Omental fat pad (tissue), 4 donors: ENCODE measurements at places on chromosomes 16 and 17. TPM values are rescaled to one million over a fixed set of nuclear protein-coding genes. Genes with fewer than 3 reads are reported as not detected.

The CDH3 gene
- total RNA-seq = 22.4 TPM

DNA sequence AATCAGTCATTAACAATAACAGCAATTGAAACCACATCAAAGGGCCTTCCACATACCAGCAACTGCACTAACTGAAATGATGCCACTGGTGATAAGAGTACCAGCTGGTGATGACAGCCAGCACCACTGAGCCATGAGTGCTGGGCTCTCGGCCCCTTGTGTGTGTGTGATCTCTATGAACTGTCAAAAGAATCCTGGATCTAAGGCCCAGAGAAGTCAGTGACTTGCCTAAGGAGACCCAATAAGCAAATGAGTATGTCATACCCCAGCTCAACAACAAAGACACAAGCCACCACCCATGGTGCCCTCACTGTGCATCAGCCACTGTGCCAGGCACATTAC, 220.9 kb downstream of the ZNF423 start:
- DNase-seq = no peak

- DNase-seq = no peak
Measured at GRCh38 chr16:88773812-88774291, 11.2 kb downstream of the PIEZO1 start.

The B3GNT9 gene
- total RNA-seq = 16.2 TPM

- no peak for DNase-seq
Measured at GRCh38 chr17:47295037-47295873, 28.5 kb upstream of the EFCAB13 start.

The SNAI3 gene
- total RNA-seq = 0.79 TPM

- DNase-seq = peak; percentile 89
Measured at GRCh38 chr16:20849589-20850390, 43.5 kb downstream of the REXO5 start.

The CASKIN2 gene
- 24.6 TPM for total RNA-seq

The P2RX5 gene
- 2.4 TPM for total RNA-seq

GRCh38 chr17:74953134-74953687, 17.5 kb downstream of the OTOP3 start:
- DNase-seq = no peak

DNA sequence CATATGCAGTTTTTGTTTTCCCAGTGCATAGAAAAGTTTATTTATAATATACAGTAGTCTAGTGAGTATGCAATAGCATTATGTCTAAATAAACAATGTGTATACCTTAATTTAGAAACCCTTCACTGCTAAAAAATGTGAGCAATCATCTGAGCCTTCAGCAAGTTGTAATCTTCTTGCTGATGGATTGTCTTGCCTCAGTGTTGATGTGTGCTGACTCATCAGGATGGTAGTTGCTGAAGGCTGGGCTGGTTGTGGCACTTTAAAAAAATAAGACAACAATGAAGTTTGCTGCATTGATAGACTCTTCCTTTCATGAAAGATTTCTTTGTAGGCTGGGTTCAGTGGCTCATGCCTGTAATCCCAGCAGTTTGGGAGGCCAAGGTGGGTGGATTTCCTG, 13.9 kb upstream of the CAPNS2 start:
- DNase-seq = no peak

GRCh38 chr16:35734728-35735402, 2275.5 kb downstream of the TP53TG3F start:
- DNase-seq = no peak

GRCh38 chr16:868846-869822, 68.6 kb upstream of the GNG13 start:
- no peak for DNase-seq

The CNOT1 gene
- total RNA-seq = 117 TPM

The OR3A3 gene
- not detected for total RNA-seq

GRCh38 chr17:50611634-50612033, 23.0 kb upstream of the ABCC3 start:
- no peak for DNase-seq

GRCh38 chr17:46732754-46733398, 85.6 kb downstream of the WNT3 start:
- no peak for DNase-seq

DNA sequence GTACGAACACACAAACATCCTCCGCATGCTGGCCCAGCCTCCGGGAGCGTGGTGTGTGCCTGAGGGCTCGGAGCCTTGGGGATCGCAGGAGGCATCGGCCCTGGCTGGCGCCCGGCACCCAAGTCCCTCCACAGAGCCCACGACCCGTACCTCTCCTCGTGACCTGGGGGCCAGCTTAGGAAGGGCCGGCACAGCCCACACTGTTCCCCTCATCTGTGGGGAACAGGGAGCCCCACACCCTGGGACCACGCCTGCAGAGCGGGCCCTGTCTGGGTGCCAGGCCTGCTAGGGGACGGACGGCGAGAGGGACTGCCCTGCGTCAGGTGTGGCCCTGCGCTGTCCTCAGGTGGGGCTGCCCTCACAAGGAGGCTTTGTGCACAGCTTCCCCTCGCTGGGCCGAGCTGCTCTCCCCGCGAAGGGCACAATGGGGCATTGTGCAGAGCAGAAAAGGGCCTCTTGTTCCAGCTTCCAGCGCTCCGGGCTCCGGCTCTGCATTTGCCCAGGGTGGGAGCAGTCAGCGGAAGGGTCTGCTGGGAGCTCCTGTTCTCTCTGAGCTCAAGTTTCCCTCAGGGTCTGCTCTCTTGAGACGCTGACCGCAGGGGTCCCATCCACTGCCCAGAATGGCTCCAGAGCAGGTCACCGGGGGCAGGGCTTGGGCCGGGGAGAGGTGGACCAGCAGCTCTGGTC, 1.7 kb upstream of the LMF1 start:
- no peak for DNase-seq

The TBC1D28 gene
- not detected for total RNA-seq

- no peak for DNase-seq
Measured at GRCh38 chr17:348692-349425, 3.7 kb downstream of the RPH3AL start.

- DNase-seq = no peak
Measured at GRCh38 chr16:74309789-74310781, 13.5 kb downstream of the PSMD7 start.

DNA sequence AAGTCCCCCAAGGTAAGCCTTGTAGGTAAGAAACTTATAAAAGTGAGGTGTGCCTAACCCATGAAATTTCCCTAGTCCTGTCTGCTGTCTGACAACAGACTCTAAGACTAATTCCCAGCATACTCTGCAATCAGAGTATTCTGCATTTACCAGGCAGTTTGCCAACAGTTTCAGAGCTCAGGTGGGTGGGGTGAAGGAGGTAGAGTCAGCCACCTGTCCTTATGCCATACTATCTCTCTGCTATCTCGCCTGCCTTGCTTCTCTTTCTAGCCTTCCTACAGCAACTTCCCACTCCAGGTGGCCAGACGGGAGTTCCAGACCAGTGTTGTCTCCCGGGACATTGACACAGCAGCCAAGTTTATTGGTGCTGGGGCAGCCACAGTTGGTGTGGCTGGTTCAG, 2.3 kb downstream of the ATP5MC1 start:
- no peak for DNase-seq

The IRF8 gene
- total RNA-seq = 32.5 TPM

The GPR142 gene
- total RNA-seq = not detected

The MT1G gene
- 35.0 TPM for total RNA-seq

The RAB37 gene
- total RNA-seq = 0.48 TPM

GRCh38 chr16:52783616-52784015, 236.7 kb upstream of the TOX3 start:
- DNase-seq = no peak

DNA sequence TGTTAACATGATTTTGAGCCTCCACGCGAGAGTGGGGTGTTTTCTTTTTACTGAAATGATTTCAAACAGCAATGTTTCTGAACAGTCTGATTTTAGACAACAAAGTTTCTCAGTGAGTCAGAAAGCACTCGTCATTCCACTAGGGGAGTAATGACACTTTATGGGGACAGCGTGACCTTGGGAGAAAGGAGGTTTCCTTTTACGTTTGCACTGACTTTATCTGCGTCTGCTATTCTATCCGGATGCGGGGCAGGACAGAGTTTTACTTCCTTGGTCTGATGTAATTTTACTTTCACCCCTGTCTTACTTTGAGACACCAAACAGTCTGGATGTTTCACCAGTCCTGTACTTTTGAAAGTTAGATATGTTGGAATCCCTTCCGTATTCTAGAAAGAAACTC, 20.7 kb downstream of the SLC47A1 start:
- DNase-seq = no peak

GRCh38 chr16:80040814-80041213, 440.3 kb upstream of the MAF start:
- no peak for DNase-seq

The USP22 gene
- total RNA-seq = 99.1 TPM

The ENPP7 gene
- total RNA-seq = not detected

GRCh38 chr17:73719588-73720071, 75.4 kb upstream of the SDK2 start:
- no peak for DNase-seq

The ZFP3 gene
- total RNA-seq = 4.0 TPM

The CHMP1A gene
- total RNA-seq = 67.7 TPM

The NPIPB4 gene
- total RNA-seq = 34.9 TPM

The PPY gene
- not detected for total RNA-seq

The HASPIN gene
- not detected for total RNA-seq

DNA sequence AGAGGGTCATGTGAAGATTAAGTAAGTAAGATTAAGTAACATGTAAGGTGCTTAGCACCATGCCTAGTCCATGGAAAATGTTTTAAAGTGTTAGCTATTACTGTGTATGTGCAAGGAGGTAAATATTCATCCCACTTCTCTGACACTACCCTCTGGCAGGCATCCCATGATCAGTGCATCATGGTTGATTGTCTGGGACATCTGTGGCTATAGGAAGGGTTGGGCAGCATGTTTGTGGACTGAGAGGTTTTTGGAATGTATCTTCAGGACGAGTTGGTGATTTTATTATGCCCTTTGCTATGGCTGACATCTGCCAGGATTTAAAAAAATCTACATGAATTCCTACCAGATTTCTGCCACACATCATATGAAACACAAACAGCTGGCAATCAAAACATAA, 6.5 kb upstream of the TAOK1 start:
- no peak for DNase-seq

The KRT12 gene
- total RNA-seq = not detected
